ENCODE measurements at places on chromosomes 16 and 17.

GRCh38 chr17:7021993-7022778, 664 bp upstream of the BCL6B start:
- DNase-seq, result peak; percentile 80

- no peak for DNase-seq
These were observed 64.9 kb downstream of the COPRS start for GRCh38 chr17:31794111-31794510.

GRCh38 chr17:77096570-77097214, 44.1 kb upstream of the SEC14L1 start:
- DNase-seq, result no peak

GRCh38 chr16:80258407-80258806, 282.4 kb upstream of the DYNLRB2 start:
- DNase-seq, result no peak

DNA sequence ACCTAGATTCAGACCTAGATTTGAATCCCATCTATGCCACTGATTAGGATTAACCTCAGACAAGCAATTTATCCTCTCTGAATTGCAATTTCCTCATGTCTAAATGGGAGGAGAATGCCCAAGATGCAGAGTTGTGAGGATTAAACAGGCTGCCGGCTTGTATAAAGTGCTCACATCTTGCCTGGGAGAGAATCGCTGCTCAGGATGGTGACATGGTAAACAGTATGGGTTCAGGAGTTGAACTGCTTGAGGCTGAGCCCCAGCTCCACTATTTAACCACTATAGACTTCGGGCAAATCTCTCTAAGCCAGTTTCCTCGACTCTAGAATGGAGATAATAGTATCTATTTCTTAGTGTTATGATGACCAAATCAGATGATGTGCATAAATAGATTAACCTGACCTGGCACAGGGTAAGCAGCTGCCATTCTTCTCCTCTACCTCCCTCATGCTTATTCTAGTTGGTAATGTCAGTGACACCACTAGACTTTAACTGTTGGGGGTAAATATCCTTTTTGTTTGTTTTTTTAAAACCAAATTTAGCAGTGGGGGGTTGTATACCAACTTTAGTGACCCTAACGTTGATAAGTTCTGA, 732 bp upstream of the RPL27 start:
- DNase-seq, result no peak

DNA sequence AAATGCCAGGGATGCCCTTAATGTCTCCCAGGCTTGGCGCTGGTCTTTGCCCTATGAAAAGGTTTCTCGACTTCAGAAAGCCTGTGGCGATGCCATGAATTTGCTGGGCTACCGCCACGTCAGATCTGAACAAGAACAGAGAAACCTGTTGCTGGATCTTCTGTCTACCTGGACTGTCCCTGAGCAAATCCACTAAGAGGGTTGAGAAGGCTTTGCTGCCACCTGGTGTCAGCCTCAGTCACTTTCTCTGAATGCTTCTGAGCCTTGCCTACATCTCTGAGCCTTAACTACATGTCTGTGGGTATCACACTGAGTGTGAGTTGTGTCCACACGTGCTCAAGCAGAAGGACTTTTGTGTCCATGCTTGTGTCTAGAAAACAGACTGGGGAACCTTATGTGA, 11.4 kb downstream of the CHST4 start:
- peak; percentile 65 for DNase-seq

GRCh38 chr16:71637398-71637797, 11.4 kb downstream of the MARVELD3 start:
- DNase-seq, result no peak

DNA sequence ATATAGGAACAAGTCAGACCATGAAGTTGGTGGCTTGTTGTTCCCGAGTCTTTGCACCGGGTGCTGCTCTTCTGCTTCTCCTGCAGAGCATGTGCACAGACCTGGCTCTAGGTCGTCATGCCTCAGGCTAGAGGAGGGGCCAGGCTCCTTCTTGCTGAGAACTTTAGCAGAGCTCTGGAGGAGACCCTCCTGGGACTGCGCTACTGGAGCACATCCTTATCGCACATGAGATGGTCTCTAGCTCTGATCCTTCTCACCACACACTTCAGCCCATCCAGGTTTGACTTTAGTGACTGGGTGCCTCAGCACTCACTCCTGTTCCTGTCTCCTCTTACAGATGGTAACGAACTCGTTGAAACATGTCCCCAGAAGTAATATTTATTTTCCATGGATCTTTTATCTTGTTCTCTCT, 14.9 kb downstream of the FOXK2 start:
- no peak for DNase-seq

- DNase-seq, result no peak
These were observed 74.6 kb upstream of the ZNF750 start for GRCh38 chr17:82914375-82914774.

DNA sequence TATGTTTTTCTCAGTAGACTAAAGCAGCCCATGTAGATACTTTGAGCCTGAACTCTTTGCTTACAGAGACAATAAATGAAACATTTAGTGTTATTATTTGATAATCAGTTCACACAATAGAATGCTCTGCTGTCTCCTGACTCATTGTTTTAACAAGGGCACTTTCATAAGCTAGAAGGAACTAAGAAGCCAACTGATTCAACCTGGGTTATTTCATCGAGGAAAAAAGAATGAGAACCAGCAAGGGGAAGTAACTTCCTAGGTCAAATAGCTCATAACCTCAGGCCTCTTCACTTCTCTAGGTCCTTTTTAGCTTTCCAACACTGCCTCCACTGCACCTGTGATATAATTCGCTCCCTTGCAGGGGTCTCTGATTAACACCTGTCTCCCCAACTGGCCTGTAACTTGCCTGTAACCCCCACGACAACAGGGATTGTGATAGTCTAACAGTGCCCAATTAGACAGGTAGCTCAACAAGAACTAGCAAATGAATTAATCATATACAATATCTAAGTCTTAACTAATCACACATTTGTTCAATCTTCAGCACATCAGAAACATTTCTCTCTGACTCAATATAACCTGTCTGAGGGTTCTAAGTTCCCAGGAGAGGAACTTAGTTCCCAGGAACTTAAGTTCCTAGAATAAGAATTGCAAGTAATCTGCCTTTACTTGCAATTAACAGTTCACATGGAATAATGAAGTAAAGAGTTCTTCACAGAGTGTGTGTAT, 34.8 kb downstream of the RFFL start:
- no peak for DNase-seq

DNA sequence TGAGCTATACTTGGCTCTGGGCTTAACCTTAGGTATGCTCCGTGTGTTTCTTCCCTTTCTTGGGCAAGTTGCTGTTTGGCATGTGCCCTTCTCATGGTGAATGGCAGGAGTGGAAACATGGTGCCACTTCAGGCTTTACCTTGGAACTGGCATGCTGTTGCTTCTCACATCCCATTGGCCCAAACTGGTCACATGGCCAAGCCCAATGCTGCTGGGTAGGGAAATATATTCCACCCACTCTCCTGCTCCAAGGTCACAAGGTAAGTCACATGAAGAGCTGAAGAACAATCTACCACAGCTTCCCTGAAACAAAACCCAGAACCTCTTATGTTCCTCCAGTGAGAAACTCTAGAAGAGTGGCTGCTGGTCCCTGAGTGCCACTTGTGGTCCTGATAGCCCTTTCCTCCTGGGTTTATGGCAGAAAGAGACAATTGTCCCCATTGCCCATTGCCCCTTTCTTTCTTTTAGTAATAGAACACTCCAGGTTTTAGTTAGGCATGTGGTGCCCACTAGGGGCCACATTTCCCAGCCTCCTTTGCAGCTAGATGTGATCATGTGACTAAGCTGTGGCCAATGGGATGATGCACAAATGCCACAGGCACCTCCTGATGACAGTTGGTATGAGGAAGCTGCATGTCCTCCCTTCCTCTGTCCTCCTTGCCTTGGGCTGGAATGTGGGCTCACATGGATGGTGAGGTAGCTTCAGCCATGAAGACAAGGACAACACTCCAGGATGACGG, 50.3 kb downstream of the MEOX1 start:
- peak; percentile 14 for DNase-seq

GRCh38 chr16:13780406-13781168, 139.4 kb upstream of the ERCC4 start:
- no peak for DNase-seq

- peak; percentile 82 for DNase-seq
These were observed 44.0 kb downstream of the SREBF1 start for GRCh38 chr17:17792551-17793377.

DNA sequence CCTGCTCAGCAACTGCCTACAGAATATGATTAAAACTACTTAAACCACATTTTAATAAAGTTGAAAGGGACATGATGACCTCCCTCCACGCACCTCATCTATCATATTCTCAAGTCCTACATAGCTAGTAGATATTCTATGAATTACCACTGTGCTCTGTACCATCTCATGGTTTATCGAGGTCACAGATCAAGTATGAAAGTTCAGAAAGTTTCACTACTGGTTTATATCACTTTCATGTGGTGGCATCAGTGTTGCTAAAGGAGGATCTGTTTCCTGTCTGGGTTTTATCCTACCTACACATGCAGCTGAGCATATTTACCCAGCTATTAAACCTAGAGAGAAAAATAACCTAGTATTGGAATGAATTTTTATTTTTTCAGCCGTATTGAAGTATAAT, 214.9 kb upstream of the MON1B start:
- DNase-seq, result no peak

DNA sequence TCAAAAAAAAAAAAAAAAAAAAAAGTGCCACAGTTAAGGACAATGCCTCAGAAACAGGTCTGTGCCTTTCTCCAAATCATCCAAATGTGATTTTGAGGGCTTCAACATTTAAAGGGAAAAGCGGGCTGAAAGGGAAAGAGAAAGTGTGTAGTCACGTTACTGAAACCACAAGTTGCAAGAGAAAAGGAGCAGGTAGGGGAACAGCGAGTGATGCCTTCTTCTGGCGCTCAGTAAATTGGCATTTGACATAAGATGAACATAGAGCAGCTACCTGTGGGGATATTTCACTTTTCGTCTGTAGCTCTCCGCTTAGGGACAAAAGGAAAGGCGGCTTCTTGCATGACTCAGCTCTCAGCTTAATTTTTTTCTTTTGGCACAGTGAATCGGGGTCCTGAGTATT, 11.1 kb downstream of the CMTM2 start:
- DNase-seq, result peak; percentile 57

DNA sequence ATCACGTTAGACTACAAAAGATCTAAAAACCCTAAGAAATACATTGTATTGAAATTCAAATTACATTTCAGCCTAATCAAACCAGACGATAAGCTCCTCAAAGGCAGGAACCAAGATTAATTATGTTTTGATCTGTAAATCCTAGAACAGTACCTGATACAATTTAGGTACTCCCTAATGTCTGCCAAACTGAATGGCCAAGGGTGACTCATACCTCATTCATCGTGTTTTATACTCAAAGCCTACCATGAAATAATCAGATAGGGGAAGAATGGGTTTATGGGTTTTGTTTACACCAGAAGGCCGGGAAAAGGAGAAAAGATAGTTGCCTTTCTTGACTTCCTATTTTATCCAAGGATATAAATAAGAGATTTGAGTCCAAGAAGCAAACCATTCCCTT, 19.3 kb downstream of the MMD start:
- DNase-seq, result no peak

DNA sequence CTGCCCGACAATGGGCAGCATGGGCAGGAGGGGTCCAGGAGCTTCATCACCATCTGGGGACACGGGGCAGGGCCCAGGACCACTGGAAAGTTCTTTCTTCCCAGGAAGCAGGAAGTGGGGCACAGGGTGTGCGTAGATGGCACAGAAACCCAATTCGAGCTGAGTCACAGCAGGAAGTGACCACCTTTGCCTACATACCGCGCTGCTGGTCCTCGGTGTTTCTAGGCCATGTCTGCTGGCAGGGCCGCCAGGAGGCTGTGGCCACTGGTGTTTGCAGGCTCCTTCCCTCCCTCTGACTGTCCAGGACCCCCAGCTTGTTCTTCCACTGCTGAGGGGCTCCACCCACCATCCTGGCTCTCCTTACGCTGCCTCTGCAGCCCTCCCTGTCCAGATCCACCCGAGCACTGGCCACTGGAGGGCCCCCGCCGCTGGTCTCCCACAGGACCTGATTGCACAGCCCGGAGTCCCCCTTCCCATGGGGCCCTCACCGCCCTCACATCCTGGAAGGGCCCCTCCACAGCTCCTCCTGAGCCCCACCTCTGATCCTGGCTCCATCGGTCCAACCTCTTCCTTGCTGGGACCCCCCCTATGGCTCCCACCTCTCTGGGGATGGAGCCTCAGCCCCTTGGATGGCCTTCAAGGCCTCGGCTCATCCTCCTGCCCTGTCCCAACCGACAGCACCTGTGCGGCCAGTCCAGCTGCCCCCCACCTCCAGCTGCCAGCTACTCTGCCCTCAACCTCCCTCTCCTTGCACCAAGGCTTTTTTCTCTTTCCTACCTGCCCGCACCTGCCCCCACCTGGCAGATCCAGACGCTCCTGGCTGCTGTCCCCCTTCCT, 14.5 kb upstream of the RASD1 start:
- no peak for DNase-seq

DNA sequence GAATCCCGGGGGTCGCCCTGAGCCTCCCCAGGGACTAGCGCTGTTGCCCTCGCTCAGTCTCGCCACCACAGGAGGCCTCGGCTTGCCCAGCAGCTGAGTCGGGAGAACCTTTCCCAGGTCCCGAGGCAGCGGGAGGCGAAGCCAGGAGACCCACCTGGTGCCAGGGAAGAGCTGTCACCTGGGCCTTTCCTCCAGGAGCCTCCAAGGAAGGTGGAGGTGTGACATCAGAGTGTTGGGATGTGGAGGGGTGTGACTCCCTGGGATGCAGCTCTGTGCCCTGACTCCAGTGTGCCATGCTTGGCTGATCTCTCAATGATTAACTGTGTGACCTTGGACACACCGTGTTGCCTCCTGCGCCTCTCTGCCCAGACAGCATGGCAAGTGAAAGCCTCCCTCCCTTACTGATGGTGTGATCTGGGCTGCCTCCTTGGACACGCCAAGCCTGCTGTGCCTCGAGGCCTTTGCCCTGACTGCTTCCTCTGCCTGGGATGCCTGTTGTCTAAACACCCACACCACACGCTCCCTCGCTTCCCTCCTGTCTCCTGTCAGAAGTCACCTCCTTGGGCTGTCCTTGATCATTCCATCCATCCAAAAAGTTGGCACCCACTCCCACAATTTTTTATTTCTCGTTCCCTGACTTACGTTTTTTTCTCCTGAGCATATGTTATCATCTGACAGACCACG, 88.0 kb downstream of the CMIP start:
- DNase-seq, result no peak
